ENCODE measurements at places on chromosomes 1 and 21.
A peak's percentile ranks its signal among the peaks of the same experiment; 100 is the strongest.

GRCh38 chr1:41872074-41872473, 46.6 kb downstream of the HIVEP3 start:
- no peak for DNase-seq

GRCh38 chr21:43311301-43311817, 115.6 kb downstream of the SIK1 start:
- no peak for DNase-seq

DNA sequence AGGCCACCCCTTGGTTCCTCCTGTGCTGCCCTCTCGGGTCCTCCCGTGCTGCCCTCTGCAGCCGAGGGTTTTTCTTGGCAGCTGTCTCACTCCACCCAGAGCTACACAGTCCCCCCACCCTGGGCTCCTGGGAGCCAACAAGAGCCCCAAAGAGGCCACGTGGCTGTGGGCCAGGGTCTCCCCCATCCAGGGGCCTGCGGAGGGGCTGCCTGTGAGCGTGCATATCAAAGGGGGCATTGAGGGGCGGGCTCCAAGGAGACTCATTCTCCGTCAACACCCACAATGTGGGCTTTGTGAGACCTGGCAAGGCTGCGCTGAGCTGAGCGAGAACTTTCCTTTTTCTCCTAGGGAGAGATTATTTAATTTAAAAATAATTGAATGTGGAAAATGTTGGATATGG, 108.7 kb upstream of the ARHGEF16 start:
- no peak for DNase-seq

DNA sequence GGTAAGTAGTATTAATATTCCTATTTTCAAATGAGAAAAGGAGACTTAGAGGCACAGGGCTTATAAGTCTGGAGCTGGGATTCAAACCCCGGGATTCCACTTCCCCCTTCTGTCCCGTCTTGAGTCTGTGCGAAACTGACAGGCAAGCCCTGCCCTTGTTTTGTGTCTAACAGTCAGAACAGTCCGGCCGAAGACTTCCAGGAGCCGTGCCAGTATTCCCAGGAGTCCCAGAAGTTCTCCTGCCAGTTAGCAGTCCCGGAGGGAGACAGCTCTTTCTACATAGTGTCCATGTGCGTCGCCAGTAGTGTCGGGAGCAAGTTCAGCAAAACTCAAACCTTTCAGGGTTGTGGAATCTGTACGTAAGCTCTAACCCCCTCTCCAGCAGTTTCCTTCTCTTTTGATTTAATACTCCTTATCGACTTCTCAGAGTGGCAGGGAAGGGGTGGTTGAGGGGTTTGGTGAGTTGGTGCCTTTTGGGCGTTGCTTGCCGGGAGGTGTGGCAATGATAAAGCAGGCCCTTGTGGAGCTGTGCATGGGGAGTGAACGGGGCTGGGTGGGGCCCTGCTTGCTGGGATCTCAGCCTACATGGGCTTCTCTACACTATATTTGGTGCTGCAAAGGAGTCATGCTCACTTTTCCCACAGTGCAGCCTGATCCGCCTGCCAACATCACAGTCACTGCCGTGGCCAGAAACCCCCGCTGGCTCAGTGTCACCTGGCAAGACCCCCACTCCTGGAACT, 29.4 kb downstream of the IL6R start:
- DNase-seq = no peak

DNA sequence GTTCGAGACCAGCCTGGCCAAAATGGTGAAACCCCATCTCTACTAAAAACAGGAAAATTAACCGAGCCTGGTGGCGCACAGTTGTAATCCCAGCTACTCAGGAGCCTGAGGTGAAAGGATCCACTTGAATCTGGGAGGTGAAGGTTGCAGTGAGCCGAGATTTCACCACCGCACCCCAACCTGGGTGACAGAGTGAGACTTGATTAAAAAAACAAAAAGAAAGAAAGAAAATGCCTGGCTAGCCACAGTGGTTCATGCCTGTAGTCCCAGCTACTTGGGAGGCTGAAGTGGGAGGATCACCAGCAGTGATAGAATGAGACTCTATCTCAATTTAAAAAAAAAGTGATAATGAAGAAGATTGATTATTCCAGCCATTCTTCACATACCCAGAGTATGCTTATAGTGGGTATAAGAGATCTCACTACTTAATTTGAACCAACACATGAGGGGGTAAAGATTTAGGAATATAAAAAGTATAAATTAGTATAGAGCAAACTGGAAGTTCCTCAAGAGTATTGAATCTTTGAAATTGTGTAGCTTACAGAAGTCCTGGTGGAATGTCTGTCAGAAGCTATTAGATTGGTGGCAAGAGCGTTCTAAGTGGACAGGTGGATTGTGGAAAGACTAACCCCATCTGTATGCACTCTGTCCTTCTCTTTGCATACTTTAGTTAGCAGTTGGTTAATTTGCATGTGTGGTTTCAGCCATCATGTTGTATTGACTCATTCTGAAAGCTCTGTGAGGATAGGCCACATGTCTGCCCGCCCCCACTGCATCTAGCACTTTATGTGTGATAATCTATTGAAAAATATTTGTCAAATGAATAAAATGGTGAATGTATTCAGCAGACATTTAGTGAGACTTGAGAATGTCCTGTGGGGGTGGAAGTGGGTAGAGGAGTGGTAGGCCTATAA, 25.0 kb downstream of the RLF start:
- no peak for DNase-seq

- no peak for DNase-seq
Measured at GRCh38 chr1:56501888-56502287, 77.5 kb downstream of the PLPP3 start.

GRCh38 chr1:49576327-49576901, 447.3 kb downstream of the AGBL4 start:
- DNase-seq = no peak

- no peak for DNase-seq
Measured at GRCh38 chr21:45317398-45318145, 29.9 kb upstream of the POFUT2 start.

- DNase-seq = no peak
Measured at GRCh38 chr1:207034998-207035397, 2.4 kb upstream of the C1orf116 start.

DNA sequence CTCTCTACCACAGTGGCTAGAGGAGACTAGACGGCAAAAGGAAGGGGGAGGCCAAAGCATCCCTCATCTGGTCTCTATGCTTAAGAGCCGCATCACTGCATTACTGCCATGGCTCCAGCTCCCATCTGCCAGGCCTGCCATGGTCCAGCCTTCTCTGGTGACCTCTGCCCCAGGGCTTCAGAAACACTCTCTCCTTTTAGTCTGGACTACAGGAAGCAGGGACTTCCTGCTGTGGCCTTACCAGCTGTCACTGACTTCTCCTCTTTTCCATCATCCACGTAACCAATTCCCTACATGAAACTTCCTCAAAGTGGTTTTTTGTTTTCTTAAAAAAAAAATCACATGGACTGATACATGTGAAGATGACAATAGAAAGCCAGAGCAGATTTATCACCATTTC, 323.1 kb upstream of the NFIA start:
- no peak for DNase-seq

DNA sequence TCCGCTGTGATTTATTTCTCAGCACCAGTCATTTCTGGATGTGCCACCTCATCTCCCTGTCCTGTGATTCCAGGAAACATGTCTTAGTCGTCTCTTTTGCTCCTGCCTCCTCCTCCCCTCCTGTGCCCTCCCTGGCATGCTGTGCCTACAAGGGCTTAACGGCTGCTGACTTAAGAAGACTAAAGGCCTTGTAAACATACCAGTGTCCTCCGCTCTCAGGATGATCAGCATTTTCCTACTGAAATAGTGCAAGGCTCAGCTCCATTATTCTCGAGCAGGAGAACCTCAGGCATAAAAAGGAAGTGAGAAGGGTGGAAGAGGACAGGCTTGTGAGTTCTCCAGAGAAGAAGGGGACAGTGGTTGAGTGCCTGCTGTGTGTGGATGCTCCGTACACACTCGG, 61.6 kb upstream of the RUNX3 start:
- DNase-seq = no peak

DNA sequence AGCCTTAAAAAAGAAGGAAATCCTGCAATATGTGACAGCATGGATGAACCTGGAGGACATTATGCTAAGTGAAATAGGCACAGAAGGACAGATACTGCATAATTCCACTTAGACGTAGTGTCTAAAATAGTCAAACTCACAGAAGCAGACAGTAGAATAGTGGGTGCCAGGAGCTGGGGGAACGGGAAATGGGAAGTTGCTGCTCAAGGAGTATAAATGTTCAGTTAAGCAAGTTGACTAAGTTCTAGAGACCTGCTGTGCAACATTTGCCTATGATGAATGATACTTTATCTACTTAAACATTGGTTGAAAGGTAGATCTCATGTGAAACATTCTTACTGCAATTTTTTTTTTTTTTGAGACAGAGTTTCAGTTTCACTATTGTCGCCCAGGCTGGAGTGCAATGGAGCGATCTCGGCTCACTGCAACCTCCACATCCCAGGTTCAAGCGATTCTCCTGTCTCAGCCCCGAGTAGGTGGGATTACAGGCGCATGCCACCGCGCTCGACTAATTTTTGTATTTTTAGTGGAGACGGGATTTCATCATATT, 197.8 kb downstream of the HIVEP3 start:
- no peak for DNase-seq

DNA sequence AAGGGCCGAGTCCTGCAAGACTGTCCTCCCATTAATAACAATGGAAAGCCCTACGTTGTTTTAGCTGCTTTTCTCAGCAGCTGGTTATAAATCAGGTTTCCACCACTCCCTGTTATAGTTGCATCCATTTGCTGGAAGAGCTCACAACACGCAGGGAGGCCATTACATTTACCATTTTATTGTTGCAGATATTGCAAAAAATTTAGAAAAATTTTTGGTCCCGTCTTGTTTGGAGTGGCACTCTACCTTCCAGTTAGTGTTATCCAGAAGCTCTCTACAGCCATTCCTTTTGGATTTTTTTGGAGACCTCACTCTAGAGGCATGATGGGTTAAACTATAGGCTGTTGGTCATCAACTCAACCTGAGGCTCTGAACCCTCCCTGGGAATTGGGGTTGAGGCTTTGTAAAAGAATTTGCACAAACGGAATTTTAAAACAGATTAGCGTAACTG, 1532.1 kb upstream of the TPTE start:
- no peak for DNase-seq

DNA sequence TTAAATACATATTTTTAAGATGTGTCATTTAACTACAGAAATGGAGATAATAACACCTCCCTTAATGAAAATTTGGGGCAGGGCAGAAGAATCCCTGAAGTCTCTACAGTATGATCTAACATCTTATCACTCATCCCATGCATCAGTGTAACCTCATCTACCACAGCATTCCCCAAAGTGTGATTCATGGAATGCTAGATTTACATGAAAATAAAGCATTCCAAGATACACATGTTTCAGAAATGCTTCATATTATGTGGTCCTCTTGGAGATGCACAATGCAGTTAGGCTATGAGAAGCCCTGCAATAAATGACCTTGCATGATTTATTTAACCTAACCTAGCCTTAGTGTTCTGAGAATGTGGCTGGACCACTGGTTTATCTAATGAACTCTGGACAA, 166.9 kb upstream of the SYT6 start:
- no peak for DNase-seq

DNA sequence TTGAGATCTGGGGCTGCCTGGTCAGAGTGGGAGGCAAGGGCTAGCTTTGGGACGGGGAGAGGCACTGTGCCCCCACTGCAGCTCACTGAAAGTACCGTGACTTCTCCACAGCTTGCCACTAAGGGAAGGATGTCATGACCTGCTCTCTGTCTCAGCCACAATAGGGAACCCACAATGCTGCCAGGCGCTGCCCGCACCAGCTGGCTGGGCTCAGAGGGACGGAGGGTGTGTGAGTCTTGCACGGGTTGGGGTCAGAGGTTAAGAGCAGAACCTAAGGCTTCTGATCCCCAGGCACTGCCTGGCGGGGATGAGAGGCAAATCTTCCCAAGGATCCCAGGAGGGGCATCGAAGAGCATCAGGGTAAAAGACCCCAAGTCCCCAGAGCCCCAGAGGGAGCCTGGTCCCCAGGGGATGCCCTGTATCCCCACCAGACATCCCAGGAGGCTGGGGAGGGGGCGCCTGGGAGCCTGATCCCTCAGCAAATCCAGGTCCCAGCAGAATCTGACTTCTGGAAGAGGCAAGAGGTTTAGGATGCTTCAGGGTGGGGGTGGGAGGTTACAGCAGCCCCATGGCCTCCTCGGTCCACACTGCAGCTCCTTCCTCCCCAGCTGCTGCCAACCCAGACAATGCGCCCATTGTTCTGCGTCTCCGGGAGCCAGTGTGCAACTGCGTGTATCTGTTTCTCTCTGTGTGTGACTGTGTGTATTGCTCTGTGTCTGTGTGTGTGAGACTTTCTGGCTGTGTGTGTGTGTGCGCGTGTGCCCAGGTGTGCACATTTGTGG, 2.0 kb upstream of the MARCKSL1 start:
- no peak for DNase-seq

- DNase-seq = no peak
Measured at GRCh38 chr1:167152192-167152876, 58.5 kb downstream of the STYXL2 start.

- DNase-seq = peak; percentile 27
Measured at GRCh38 chr21:23160914-23161313, 2162.7 kb downstream of the NCAM2 start.

- peak; percentile 40 for DNase-seq
Measured at GRCh38 chr1:203985044-203985443, 87.9 kb upstream of the SOX13 start.

GRCh38 chr21:30072496-30072895, 94.1 kb downstream of the CLDN17 start:
- DNase-seq = peak; percentile 81

- DNase-seq = no peak
Measured at GRCh38 chr1:116191294-116191693, 80.1 kb downstream of the MAB21L3 start.

GRCh38 chr1:64790832-64791487, 46.1 kb downstream of the RAVER2 start:
- DNase-seq = no peak

- no peak for DNase-seq
Measured at GRCh38 chr1:11784993-11785769, 20.6 kb downstream of the MTHFR start.
